Caco-2 (cell line): ENCODE measurements at places on chromosomes 11 and 22. TPM values are rescaled to one million over a fixed set of nuclear protein-coding genes. Genes with fewer than 3 reads are reported as not detected.

DNA sequence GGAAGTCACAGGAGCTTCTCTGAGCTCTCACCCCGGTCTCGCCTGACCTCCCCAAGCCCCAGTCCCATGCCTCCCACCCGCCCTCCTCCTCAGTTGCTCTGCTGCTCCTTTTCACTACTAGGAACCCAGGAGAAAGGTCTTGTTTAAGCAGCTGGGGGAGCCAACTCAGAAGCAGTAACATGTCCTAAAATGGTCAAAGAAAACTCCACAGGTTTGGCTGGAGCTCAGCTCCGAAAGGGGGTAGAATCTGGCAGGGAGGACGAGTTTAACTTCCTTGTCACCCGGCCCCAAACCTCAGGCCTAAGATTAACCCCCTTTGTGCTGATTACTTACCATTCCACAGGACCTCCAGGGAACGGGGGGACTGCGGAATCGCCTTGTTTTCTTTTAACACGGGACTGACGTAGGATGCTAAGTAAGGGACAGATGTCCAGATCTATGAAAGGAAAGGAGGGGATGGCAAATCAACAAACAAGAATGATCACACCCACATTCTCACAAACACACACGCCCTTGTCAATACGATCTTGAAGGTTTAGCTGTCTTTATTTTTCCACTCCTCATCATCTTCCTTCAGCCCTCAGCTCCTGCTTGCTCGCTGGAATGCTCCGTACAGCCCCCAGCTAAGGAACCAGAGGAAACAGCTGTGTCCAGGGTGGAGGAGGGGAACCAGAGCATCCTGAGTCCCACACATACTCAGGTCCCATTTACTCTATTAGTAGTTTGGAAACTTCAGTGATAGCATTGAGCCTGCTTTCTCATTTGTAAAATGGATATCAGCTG is 13.5 kb downstream of the PCSK7 start:
- peaks cover 14% of the 10 kb centered on the region for H3K36me3 ChIP-seq
- DNase-seq: no peak
- H3K4me3 ChIP-seq: no peak overlapping the region
- H3K27me3 ChIP-seq: no peaks in the 10 kb centered on the region

DNA sequence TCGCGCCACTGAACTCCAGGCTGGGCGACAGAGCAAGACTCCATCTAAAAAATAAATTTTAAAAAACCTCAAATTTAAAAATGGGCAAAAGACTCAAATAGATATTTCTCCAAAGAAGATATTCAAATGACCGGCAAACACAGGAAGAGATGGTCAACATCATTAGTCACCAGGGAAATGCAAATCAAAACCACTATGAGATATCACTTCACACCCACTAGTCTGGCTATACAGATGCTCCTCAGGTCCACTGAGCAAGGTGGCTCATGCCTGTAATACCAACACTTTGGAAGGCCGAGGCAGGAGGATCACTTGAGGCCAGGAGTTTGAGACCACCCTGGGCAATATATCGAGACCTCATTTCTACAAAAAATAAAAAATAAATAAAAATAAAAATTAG is 43.3 kb upstream of the SLC35C1 start:
- H3K4me1 ChIP-seq: peaks cover 9% of the 10 kb centered on the region; the same call in 1 of the 2 replicates
- H3K36me3 ChIP-seq: no peaks in the 10 kb centered on the region
- H3K27ac ChIP-seq: no peak overlapping the region
- H3K4me3 ChIP-seq: no peak overlapping the region
- no peak for DNase-seq

- no peak overlapping the region for H3K4me3 ChIP-seq
- H3K27ac ChIP-seq: no peak overlapping the region
- peak; percentile 33 for DNase-seq
- no peaks in the 10 kb centered on the region for H3K4me1 ChIP-seq
- no peaks in the 10 kb centered on the region; the same call in 1 of the 2 replicates for H3K27me3 ChIP-seq
Measured at GRCh38 chr11:119472186-119472855, 49.3 kb upstream of the THY1 start.

GRCh38 chr11:1923201-1923956 is 3.9 kb downstream of the TNNT3 start:
- no peaks in the 10 kb centered on the region for H3K36me3 ChIP-seq
- no peak overlapping the region for H3K27ac ChIP-seq
- H3K4me3 ChIP-seq: no peak overlapping the region
- H3K4me1 ChIP-seq: no peaks in the 10 kb centered on the region; the same call in 1 of the 2 replicates
- H3K27me3 ChIP-seq: no peaks in the 10 kb centered on the region
- DNase-seq: no peak

DNA sequence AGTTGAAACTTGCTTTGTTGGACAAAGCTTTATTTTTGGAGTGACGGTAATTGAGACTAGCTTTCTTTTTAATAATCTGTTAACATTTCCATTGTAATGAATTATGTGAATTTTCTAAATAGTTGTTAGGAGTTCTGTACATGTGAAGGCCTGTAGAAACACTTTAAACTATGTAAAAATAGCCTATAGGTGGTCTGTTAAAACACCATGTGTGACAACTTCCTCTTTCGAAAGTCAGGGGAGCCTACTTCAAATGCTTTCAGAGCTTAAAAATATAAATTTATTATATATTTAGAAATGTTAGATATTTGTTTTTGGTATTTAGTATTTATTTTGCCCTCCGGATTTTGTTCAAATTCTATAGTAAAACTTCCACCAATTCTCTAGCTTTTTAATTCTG is 28.7 kb downstream of the DDIAS start:
- no peaks in the 10 kb centered on the region for H3K36me3 ChIP-seq
- H3K27ac ChIP-seq: no peak overlapping the region
- no peaks in the 10 kb centered on the region for H3K27me3 ChIP-seq

DNA sequence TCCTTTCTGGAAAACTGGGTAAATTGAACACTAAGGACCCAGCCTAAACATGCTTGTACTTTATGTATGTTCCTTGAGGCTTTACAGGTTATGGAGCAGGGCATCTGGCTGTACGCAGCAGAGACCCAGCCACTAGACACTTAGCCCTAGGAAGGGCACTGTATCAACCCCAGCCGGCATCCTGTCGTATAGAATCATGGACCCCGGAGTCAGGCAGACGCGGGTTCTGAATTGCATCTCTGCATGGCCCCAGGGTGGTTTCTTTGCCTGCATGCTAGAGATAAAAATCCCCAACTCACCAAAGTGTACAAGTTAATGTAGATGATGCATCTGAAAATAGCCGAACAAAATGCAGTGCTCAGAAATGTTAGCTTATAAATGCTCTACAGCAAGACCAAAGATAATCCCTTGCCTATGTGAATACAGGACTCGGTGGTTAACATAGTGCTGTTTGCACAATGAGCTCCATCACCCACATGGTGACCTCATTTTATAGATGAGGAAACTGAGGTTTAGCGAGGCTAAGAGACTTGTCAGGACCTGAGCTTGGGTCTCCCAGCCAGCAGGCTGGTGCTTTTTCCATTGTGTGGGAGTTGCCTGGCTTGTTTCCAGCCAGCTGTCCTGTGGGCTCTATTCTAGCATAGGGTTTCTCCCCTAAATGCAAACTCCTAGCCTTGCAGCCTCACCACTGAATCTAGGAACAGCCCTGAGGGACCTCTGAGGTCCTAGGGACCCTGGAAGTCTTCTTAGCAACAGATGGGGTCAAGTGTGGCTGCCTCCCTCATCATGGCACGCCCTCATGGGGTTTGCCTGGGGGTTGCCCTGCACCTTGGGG is 7.3 kb downstream of the CD6 start:
- H3K36me3 ChIP-seq: no peaks in the 10 kb centered on the region
- no peak overlapping the region for H3K4me3 ChIP-seq
- DNase-seq: no peak
- H3K27me3 ChIP-seq: no peaks in the 10 kb centered on the region; the same call in none of the 2 replicates
- no peak overlapping the region for H3K27ac ChIP-seq

- no peaks in the 10 kb centered on the region for H3K36me3 ChIP-seq
- no peak overlapping the region for H3K27ac ChIP-seq
- peaks cover 48% of the 10 kb centered on the region for H3K4me1 ChIP-seq
- peak; percentile 86 for DNase-seq
- H3K27me3 ChIP-seq: no peaks in the 10 kb centered on the region
Measured at GRCh38 chr11:830295-831117, 2.2 kb upstream of the CD151 start.

- no peaks in the 10 kb centered on the region for H3K4me1 ChIP-seq
- no peak overlapping the region for H3K27ac ChIP-seq
- no peaks in the 10 kb centered on the region for H3K36me3 ChIP-seq
Measured at GRCh38 chr22:27679176-27679575, 122.4 kb downstream of the MN1 start.

- no peaks in the 10 kb centered on the region for H3K36me3 ChIP-seq
- no peak overlapping the region for H3K27ac ChIP-seq
- peak; percentile 36 for DNase-seq
- no peaks in the 10 kb centered on the region for H3K4me1 ChIP-seq
- no peak overlapping the region for H3K4me3 ChIP-seq
- no peaks in the 10 kb centered on the region for H3K27me3 ChIP-seq
Measured at GRCh38 chr11:70031631-70032469, 46.3 kb upstream of the ANO1 start.

GRCh38 chr22:21587803-21588611 is 20.5 kb downstream of the UBE2L3 start:
- DNase-seq: no peak
- H3K4me3 ChIP-seq: no peak overlapping the region
- H3K36me3 ChIP-seq: no peaks in the 10 kb centered on the region; the same call in none of the 2 replicates

USH1C gene
- total RNA-seq: 101 and 113 TPM in 2 replicates

MOGAT2 gene
- total RNA-seq: 0.39 and 0.56 TPM in 2 replicates

OR2D2 gene
- not detected in 2 replicates for total RNA-seq

STARD10 gene
- total RNA-seq: 492 and 501 TPM in 2 replicates

SYT8 gene
- total RNA-seq: 11.3 and 14.9 TPM in 2 replicates

TMX2 gene
- total RNA-seq: 150 and 152 TPM in 2 replicates

PNPLA3 gene
- total RNA-seq: 3.5 and 5.0 TPM in 2 replicates
